Natural killer cell (primary cell): ENCODE measurements at places on chromosomes 5 and 9. TPM values are rescaled to one million over a fixed set of nuclear protein-coding genes. Genes with fewer than 3 reads are reported as not detected.

- no peak for DNase-seq
- no peak overlapping the region for H3K4me3 ChIP-seq
- no peak overlapping the region for H3K27ac ChIP-seq
Observed at GRCh38 chr9:75265525-75265972, 177.2 kb downstream of the OSTF1 start.

- DNase-seq, result no peak
- H3K4me1 ChIP-seq, result no peaks in the 10 kb centered on the region
- no peak overlapping the region for H3K4me3 ChIP-seq
Observed at GRCh38 chr5:56176871-56177533, 56.1 kb downstream of the ANKRD55 start.

DNA sequence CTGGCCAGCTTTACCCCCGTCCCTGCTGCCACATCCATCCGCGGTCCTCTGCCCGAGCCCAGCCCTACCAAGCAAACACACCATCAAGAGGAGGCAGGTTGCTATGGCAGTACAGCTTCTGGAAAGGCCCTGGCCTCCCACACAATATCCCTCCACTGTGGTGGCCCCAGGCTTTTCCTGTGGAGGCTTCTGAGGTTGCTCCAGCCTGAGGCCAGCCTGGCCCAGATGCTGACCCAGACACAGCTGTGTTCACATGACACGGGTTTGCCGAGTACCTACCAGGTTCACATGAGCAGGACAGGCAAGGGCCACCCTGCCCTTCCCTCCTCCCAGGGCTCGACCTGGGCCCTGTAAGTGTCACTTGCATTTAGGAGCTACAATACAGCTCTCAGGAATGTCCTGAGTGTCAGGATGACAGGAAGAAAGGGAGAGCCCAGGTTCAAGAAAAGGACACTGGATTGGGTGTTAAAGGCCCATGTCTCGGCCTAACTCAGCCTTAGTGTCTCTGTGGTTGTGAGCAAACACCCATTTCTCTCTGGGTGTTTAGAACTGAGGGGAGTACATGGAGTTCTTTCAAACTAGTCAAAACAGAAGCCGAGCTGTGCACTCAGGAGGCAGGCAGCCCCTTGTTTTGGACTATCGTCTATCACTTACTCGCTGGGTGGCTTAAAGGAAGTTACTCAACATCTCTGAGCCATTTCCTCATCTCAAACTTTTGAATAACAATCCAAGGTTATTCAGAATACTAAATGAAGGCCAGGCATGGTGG is 40.2 kb downstream of the NAIF1 start:
- DNase-seq, result peak; percentile 79
- H3K4me3 ChIP-seq, result no peak overlapping the region
- H3K27ac ChIP-seq, result peak overlapping the region; percentile 93
- H3K36me3 ChIP-seq, result no peaks in the 10 kb centered on the region
- peaks cover 89% of the 10 kb centered on the region for H3K4me1 ChIP-seq

- DNase-seq, result no peak
- no peaks in the 10 kb centered on the region for H3K36me3 ChIP-seq
- H3K4me1 ChIP-seq, result no peaks in the 10 kb centered on the region
- H3K4me3 ChIP-seq, result no peak overlapping the region
- no peaks in the 10 kb centered on the region for H3K27me3 ChIP-seq
Observed at GRCh38 chr9:117936185-117937130, 232.3 kb downstream of the TLR4 start.

GRCh38 chr5:122967625-122968024 is 68.9 kb downstream of the PPIC start:
- H3K36me3 ChIP-seq, result no peaks in the 10 kb centered on the region
- no peak overlapping the region for H3K4me3 ChIP-seq
- no peaks in the 10 kb centered on the region for H3K27me3 ChIP-seq
- no peak overlapping the region for H3K27ac ChIP-seq

DNA sequence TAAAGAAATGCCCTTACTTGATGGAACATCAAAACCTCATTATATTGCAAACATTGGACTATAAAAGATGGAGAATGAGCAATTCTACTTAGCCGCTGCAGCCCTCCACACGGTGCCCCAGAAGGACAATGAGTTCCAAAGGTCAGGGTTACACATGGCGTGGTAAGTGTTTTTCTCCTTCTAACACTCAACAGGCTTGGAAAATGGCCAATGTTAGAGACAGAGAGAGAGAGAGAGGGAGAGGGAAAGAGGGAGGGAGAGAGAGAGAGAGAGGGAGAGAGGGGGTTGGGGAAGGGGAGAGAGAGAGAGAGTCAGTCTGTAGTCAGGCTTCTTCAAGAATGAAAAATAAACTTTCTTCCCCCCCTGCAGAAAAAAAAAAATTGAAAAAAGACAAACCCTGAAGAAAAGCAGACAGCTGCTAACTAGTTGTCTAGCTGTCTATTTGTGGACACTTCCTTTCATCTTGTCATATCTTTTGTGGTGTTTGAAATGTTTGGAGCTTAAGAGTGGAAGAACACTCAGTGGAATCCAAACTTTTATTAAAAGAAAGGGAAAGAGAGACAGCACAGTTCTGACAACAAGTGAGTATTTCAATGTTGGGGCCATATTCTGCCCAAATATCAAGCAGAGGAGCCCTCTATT is 324.8 kb downstream of the TMEM38B start:
- no peak overlapping the region for H3K27ac ChIP-seq
- no peaks in the 10 kb centered on the region for H3K27me3 ChIP-seq
- no peak for DNase-seq
- no peaks in the 10 kb centered on the region for H3K4me1 ChIP-seq

DNA sequence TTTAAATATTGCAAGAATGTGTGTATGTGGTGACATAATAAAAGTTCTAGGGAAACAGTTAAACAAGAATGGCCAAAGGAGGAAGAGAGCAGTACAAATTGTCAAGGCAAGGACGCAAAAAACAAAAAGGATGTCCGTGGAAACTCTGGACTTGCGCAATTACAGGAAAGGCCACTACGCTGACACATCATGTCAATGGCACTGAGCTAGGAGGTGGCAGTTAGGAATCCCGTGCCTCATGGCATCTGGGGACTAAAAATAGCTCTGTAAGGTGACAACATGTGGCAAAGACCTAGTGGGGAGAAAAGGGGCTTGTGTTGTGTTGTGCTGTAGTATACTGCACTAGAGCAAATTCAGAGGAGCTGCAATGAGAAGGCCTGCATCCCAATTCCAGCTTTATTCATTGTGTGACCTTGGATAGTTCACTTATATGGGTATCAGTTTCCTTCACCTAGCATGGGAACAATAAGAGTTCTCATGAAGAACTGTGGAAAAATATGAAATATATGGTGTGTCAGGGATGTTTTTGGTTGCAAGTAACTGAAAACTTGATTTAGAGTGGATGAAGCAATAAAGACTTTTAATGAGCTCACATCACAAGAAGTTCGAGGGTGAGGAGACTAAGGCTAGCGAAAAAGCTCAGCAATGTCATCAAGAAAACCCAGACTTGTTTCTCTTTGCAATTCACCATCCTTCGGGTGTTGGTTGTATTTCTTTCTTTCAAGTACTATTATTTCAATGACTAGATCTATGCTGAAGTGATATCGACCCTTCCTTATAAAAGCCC is 124.1 kb upstream of the STC2 start:
- no peak overlapping the region for H3K27ac ChIP-seq
- H3K27me3 ChIP-seq, result no peaks in the 10 kb centered on the region
- H3K4me1 ChIP-seq, result no peaks in the 10 kb centered on the region
- no peak overlapping the region for H3K4me3 ChIP-seq
- DNase-seq, result peak; percentile 4
- H3K36me3 ChIP-seq, result no peaks in the 10 kb centered on the region

GRCh38 chr9:114049441-114050225 is 28.5 kb downstream of the AMBP start:
- H3K27me3 ChIP-seq, result no peaks in the 10 kb centered on the region
- no peak overlapping the region for H3K27ac ChIP-seq
- H3K4me1 ChIP-seq, result no peaks in the 10 kb centered on the region

DNA sequence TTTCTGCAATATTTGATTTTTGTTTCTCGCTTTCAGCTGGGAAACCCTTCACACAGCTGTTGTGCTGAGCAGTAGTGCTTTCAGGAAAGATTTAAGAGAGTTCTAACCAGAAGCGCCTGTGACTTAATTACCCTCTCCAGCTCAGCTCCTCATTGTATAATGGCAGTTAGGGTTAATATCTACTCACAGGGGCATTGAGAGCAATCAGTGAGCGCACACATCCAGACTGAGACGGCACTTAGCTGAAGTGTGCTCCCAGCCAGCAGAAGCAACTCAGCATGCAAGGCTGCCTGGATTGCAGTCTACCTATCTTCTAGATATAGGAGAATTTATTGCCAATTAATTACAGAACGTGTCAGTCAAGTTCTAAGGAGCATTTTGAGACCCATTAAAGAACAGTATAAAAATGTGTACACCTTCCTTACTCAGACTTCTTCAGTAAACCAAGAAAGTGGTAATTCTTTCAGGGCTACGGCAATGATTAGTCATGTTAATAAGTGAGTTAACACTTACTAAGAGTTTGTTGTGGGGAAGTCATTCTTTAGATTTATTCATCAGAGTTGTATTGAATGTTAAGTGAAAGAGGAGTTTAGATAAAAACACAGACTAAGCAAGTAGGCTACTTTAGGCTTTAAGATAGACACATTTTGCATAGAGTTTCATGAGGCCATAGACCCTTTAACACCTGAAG is 111.7 kb upstream of the PCAT7 start:
- H3K4me3 ChIP-seq, result no peak overlapping the region
- H3K27ac ChIP-seq, result no peak overlapping the region
- no peaks in the 10 kb centered on the region for H3K4me1 ChIP-seq
- no peak for DNase-seq
- no peaks in the 10 kb centered on the region for H3K27me3 ChIP-seq

DNA sequence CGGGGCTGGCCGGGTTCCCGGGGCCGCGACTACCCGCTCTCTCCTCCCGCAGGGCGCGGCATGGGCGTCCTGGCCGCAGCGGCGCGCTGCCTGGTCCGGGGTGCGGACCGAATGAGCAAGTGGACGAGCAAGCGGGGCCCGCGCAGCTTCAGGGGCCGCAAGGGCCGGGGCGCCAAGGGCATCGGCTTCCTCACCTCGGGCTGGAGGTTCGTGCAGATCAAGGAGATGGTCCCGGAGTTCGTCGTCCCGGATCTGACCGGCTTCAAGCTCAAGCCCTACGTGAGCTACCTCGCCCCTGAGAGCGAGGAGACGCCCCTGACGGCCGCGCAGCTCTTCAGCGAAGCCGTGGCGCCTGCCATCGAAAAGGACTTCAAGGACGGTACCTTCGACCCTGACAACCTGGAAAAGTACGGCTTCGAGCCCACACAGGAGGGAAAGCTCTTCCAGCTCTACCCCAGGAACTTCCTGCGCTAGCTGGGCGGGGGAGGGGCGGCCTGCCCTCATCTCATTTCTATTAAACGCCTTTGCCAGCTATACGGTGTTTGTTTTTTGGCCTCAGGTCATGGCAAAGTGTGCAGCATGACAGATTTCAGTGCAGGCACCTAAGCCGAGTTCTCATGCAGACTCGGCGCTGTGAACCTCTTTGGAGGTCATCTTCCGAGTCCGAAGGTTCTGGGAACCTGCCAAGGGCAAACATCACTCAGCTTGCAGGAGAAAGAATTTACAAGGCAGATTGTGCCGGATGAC is 516 bp downstream of the MRPL41 start:
- no peaks in the 10 kb centered on the region for H3K27me3 ChIP-seq
- H3K27ac ChIP-seq, result peak overlapping the region; percentile 2
- peaks cover 17% of the 10 kb centered on the region for H3K36me3 ChIP-seq
- DNase-seq, result peak; percentile 60

DNA sequence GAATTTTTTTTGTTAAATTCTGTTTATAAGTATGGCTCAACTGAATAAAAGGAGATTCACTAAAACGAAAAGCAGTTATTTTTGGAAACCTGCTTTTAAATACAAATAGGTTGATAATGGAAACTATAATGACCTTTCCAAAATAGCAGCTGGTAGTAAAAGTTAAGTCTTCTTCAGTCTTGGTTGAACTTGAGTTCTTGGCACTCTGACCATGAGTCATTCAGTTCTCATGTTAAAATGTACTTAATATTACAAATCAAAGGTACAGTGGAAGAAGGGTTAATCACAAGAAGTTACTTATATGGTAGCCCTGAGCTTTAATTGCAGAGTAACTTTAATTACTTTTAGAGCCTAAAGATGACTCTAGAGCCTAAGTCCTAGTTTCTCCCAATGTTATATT is 62.1 kb downstream of the KLF9 start:
- H3K4me1 ChIP-seq, result no peaks in the 10 kb centered on the region
- H3K27me3 ChIP-seq, result no peaks in the 10 kb centered on the region
- H3K27ac ChIP-seq, result no peak overlapping the region
- no peak overlapping the region for H3K4me3 ChIP-seq

GRCh38 chr5:90017239-90017638 is 392.3 kb downstream of the CETN3 start:
- H3K27ac ChIP-seq, result no peak overlapping the region
- H3K27me3 ChIP-seq, result no peaks in the 10 kb centered on the region
- no peaks in the 10 kb centered on the region for H3K4me1 ChIP-seq
- no peaks in the 10 kb centered on the region for H3K36me3 ChIP-seq
- no peak overlapping the region for H3K4me3 ChIP-seq

- no peaks in the 10 kb centered on the region for H3K27me3 ChIP-seq
- DNase-seq, result no peak
- peaks cover 14% of the 10 kb centered on the region for H3K36me3 ChIP-seq
- H3K27ac ChIP-seq, result no peak overlapping the region
Observed at GRCh38 chr5:147658293-147658932, 124.1 kb downstream of the JAKMIP2 start.

DNA sequence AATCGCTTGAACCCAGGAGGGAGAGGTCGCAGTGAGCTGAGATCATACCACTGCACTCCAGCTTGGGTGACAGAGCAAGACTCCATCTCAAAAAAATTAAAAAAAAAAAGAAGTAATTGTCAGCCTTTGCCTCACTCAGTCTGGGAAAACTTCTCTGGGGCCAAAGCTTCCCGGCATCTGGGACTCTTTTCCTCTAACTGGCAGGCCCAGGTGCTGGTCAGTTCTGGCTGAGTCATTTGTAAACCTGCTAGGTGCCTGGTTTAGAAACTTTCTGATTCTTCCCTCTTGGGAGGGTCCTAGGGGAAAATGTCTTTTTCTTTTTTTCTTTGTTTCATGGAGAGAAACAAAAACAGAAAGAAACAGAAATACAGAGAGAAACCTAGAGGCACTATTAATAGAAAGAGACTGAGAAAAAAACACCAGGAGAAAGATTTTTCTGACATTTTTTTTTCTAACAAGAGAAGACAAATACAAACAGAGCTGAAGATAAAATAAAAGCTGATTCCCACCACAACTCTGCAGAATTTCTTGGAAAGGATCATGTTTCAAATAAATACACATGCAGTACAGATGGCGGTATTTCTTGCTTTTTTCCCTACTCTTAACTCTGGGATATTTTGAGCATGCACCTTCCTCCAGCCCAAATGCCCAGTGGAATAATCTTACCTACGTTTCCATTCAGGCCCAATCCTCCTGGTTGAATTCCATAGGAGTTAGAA is 22.1 kb upstream of the UBAP2 start:
- DNase-seq, result no peak
- no peaks in the 10 kb centered on the region for H3K27me3 ChIP-seq
- H3K36me3 ChIP-seq, result no peaks in the 10 kb centered on the region
- peaks cover 10% of the 10 kb centered on the region for H3K4me1 ChIP-seq
- no peak overlapping the region for H3K4me3 ChIP-seq
- no peak overlapping the region for H3K27ac ChIP-seq

TRPM3 gene
- not detected for total RNA-seq

OBP2B gene
- total RNA-seq, result not detected

BTNL9 gene
- total RNA-seq, result not detected

CYLC2 gene
- total RNA-seq, result not detected

RGS7BP gene
- total RNA-seq, result not detected
